ENCODE measurements at places on chromosomes 7 and 10.

DNA sequence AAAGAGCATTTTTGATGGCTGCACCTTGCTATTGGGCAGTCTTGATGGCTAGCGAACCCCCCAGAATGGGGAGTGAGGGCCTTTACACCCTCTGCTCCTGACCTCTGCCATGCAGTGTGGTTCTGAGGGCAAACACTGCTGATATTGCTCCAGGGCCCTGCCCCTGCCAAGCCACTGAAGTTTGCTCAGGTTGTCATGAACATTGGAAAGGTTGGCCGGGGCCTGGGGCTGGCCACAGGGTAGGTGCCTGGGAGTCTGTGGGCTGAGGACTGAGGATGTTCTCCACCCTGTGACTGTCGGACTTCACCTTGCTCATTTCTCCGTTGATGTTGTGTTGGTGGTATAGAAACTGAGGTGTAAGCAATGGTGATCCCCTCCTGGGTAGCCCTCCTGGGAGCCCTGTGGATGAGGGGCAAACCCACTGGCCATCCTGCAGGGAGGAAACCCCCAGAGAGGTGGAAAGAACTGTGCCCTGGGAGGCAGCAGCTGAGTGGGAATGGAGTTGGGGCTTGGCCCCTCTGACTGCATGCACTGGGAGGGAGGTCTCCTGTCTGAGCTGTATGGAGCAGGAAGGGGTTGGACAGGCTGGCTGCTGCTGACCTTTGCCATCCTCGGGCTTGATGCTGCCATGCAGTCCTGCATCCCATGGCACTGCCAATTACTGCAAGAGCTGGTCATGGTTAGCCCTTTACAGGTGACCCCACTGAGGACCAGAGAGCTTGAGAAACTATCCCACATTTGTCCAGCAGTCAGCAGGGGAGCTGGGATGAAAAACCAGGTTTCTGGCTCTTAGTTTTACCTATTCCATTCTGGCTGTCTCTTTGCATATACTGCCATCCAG is 77.1 kb downstream of the SH2D4B start:
- no peak for DNase-seq

DNA sequence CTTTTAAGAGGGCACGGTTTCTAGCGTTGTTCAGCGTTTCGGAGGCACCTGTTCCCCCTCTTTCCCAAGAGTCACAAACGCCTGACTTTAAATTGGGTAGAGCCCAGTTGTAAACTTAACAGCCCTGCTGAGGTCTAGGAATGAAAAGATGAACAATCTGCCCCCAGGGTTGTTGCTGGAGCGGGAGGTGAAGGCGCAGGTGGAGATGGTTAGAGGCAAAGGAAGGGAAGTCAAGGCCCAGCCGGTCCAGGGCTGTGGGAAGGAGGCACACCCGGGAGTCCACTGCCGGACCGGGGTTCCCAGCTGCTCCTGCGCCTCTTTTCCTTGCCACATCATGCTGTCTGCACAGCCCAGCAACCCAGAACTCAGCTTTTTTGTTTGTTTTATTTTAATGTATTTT is 770 bp downstream of the PRXL2A start:
- DNase-seq, result no peak

DNA sequence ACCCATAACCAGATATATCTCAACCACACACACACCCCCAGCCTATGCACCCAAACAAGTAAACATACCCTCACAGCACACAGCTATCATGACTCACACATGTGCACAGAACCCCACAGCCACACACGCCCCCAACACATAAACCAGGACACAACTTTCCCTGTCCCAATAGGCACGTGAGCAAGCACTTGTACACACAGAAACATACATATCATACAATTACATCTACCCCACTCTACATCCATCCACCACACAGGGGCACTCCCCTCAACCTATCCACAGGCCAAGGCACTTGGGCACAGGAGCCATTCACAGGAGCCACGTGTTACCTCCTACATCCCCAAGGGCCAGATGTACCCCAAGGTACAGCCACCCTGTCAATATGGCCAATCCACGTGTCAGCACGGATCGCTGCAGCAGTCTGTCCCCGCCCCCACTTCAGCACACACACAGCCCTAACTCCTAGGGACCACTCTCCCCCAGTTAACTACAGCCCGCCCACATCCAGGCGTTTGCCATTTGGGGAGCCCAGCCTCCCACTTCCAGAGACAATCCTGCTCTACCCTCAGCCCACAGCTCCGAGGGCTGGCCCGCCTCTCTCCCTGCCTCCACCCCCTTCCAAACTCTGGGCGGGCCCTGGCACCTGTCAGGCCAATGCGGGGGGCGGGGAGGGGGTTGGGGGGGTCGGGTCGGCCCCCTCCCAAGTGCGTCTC is 163.5 kb downstream of the SH3PXD2A start:
- DNase-seq, result no peak

DNA sequence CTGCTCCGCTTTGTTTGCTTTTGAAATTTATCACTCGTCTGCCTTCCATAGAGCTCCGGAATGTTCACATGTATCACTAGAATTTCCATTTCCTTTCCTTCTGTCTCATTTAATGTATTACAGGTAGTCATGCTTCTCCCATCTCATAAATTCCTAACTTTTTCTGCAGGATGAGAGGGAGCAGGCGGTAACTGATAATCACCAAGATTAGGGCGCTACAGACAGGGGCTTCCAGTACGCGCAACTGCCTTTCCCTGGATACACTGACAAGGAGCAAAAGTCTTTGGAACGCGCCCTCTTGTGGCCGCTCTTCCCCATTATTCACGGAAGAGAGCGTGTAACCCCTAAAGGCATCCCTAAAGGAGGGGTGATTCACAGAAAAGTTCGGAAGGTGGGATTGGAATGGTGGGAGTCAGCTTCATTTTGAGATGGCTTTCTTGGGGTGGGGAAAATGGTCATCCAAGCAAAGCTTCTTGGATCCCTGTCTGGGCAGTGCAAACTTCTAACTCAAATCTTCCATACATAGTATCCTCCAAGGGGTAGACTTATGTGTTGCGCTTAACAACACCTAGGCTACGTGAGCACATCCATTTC is 6.5 kb downstream of the INHBA start:
- no peak for DNase-seq

- no peak for DNase-seq
Observed at GRCh38 chr10:48623607-48624132, 18.8 kb upstream of the ARHGAP22 start.

DNA sequence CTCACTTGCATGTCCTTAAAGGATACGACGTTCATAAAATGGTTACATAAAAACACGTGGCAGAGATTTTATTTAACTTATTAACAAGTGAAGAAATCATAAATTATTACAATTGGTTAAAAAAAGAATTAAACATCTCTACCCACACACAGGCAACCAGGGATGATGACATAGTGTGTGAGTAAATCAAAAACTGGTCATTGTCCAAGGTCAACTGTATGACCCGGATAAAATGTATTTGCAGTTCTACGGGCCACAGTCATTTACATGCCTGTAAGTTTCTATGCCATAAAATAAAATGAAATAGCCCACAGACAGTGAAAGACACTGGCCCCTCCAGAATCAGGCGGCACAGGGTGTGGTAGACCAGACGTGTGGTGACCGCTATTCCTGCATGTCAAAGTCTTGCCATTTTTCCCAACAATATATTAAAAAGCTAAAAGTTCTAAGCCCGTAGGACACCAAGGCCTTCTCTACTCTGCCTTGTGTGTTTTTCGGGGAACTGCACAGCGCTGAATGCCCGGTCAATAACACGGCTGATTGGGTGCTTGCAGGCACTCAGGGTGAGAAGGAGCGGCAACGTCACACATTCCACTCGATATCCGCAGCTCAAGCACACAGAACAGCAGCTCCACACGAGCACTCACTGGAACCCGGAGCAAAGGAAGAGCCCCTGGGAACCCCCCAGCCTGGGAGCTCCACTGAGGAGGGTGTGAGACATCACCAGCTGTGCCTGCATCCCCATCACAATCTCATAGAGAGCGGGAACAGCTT is 143.3 kb upstream of the PPP2R2D start:
- DNase-seq, result no peak

GRCh38 chr10:86734207-86734988 is 22.0 kb upstream of the BMPR1A start:
- no peak for DNase-seq

DNA sequence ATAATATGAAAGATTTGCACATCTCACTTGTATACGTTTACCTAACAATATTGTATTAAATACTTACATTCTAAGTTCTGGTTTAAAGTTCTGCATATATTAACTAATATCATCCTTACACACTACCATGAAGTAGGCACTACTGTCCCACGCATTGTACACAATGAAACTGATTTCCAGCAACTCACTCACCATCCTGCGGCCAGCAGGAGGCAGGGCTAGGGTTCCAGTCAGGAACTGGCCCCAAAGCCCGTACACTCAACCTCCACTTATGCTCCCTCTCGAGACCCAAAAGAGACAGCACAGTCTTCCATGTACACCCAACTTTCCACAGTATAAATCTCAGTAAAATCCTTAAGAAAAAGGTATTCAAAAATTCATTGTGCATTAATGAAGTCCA is 41.4 kb downstream of the GRID1 start:
- no peak for DNase-seq

DNA sequence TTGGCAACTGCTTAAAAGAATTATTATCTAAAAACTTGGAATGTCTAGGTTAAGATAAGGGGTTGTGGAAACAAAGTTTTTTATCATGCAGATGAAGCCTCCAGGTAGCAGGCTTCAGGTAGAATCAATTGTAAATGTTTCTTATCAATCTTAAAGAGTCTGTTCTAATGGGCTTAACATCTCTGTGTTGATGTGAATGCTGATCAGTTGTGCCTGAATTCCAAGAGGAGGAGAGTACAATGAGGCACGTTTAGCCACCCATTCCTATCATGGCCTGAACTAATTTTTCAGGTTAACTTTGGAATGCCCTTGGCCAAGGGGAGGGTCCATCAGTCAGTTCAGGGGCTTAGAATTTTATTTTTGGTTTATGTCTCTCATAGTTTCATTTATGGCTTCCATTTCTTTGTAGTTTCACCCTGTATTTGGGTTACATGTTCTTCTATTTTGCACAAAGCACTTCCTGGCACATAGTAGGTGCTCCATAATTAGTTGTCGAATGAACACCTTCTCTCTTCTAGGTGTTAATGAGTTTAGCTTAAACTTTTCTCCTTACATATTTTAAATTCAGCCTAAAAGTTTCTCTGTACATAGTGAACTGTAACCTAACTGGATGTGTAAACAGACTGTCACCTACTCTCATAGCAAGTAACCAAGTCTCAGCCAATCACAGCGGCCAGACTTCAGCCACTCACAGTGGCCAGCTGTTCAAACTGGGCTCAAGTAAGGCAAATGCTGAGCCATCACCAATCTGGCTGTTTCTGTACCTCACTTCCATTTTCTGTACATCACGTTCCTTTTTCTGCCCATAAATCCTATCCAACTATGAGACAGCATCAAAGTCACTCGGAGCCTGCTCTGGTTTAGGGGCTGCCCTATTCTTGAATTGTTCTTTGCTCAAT is 34.7 kb downstream of the ALOX5 start:
- DNase-seq, result no peak

DNA sequence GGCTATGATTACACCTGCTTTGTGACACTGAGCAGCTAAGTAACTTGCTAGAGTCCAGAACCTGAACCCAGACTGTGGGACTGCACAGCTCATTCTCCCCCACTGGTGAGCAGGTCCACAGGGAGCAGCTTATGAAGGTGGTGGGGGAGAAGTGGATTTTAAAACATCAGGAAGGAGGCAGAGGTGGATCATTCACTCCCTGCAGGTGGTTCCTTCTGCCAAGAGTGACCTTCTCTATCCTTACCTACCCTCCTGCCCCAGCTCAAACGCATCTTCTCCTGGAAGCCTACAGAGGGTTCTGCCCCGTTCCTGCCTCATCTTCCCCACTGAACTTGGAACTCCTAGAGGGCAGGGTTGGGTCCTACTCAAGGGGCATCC is 539 bp upstream of the FAM241B start:
- no peak for DNase-seq

DNA sequence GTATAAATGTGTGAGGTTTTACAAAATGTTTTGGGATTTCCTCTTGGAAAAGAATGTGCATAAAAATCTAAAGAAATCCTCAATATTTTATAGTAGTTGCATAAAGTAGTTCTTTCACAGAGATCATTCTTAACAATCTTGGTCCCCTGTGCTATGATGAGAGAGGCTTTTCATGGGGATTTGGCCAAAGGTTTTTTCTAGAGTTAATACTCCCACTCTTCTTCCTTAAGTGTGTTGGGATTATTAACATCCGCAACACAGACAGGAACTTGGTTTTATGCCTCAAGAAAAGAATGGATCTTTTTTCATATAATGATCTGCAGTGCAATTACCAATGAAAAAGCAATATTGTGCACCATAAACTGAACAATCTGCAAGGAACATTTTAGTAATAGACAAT is 71.5 kb downstream of the AGMO start:
- DNase-seq, result no peak

GRCh38 chr10:2979306-2979705 is 88.0 kb upstream of the PFKP start:
- no peak for DNase-seq

DNA sequence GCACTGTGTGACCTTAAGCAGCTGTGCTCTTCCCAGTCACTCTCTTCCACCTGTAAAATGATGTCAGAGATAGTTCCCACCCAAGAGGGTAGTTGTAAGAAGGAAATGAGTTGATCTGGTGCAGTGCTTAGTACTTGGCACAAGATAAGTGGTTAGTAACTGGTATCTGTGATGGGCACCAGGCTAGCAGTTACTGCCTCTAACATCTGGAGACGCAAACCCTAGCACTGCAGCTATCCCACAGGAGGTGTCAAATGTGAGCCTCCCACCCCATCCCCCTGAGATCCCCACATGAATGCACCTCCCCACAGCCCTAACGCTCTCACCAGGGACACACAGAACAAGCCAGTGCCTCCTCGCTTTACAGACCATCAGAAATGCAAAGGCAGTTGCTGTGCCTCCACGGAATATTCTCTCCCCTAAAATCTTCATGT is 72.0 kb downstream of the KCNMA1 start:
- no peak for DNase-seq

- DNase-seq, result peak; percentile 31
Observed at GRCh38 chr7:151245360-151246101, 3.0 kb downstream of the SMARCD3 start.

DNA sequence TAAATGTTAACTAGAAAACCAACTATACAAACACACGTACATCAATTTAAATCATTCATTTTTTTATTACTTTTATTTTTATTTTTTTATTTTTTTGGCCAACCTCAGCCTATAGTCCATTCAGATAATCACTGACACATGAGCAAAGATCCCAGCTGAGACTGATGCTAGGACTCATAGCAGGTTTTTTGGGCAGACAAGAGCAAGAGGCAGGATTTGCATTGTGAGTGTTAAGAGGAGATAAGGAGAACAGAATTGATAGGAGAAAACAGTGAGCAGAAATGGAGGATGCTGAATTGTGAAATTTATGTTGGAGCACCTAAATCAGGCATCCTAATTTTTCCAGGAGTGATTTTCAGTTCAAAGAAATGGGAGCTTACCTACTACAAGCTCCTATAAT is 240.3 kb downstream of the SEMA3D start:
- no peak for DNase-seq

GRCh38 chr7:17456541-17456940 is 158.1 kb downstream of the AHR start:
- no peak for DNase-seq

Data from stimulated activated CD8-positive, alpha-beta memory T cell treated with anti-CD3 and anti-CD28 coated beads, Interleukin-7, amount 100 ng/mL, for 1 hour (primary cell).